ENCODE measurements at places on chromosomes 2 and 18.

DNA sequence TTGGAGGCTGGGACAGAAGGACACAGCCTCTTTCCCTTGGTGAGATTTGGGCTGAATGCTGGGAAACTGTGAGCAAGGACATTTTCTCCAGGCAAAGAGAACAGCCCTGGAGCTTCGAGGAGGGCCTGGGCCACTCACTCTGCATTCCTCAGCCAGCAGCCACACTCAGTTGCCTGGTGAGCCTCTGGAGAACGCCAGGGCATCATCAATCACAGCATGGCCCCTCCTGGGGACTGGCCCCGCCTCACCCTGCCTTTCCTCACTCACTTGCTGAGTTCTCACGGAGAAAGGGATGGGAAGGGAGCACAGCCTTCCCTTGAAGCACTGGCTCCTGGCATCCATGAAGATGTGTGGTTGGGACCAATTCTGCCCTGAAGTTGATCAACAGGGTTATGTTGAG lies 55.0 kb downstream of the APOB start:
- no peak for DNase-seq

DNA sequence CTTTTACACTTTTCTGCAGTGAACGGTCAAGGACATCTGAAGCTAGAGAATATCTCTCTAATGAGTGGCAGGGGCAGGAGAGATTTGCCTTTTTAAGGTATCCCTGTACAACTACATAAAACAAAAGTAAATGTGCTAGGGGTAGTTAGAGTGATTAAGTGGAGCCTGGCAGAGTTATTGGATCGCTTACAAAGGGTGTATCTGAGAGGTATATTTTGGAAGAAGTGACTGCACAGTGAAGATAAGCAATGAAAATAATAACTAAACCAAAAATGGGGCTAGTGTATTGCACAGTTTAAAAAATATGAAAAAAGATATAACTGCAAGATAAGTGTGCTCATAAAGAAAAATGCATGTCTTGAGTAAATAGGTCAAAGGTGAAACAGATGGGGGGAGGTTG lies 193.5 kb upstream of the EPC2 start:
- no peak for DNase-seq

DNA sequence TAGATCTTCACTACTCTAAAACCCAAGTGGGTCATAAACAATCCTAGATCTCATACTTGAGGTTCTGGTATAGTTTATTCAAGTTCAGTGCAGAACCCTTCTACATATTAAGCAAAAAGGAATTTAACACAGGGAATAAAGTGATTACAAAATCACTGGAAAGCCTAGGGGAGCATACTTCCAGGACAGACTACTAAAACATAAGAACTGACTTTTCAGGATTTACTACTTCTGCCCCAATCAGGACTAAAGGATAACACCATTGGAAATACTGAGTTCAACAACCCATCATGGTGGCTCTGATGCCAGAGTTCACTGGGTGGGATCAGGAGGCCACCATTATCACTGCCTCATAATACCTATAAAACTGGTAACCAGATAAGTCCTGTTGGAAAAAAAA lies 123.6 kb downstream of the DNAH7 start:
- no peak for DNase-seq

GRCh38 chr18:61713502-61713901 lies 179.3 kb downstream of the RNF152 start:
- no peak for DNase-seq

GRCh38 chr2:98505971-98506664 lies 61.5 kb downstream of the INPP4A start:
- DNase-seq: no peak

GRCh38 chr2:161124201-161124600 lies 36.0 kb upstream of the TANK start:
- no peak for DNase-seq

GRCh38 chr2:37654932-37655841 lies 16.3 kb downstream of the CDC42EP3 start:
- DNase-seq: no peak

DNA sequence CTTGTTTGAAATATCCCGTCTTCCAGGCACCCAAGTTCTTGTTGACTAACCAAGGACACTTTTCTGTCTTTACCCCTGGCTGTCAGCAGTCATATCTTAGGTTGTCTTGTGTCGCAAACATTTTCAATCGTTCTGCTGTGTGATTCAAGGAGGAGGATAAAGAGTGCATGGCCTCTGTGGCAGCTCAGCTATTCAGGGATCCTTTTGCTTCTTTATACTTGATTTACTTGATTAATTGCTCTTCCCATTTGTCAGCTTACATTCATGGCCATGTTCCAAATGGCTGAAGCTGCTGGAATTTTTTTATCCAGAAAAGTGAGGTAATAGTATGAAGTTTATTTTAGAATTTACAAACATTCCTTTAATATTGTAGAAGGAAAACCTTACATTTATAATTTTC lies 97.3 kb upstream of the FZD5 start:
- DNase-seq: no peak

DNA sequence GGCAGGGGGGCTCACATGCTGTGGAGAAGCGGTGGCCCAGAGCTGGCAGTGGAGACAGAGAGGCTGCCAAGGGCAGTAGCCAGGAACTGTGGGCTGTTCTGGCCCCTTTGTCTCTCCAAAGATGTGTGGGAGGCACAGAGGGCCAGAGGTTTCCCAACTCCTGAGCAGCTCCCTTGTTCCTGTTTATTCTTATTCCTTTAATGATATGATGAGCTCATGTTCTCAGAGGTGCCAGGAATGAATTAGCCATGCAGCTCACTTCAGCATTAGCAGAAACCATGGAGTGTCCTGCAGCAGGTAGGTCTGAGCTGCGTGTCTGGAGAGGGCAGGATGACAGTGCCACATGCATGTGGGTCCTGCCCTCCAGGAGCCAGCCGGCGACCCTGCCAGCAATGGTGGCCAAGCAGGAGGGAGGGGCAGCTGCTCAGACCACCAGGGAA lies 77.9 kb upstream of the FZD7 start:
- no peak for DNase-seq
